RCC 7860 (cell line): ENCODE measurements at places on chromosomes 5 and 9.

DNA sequence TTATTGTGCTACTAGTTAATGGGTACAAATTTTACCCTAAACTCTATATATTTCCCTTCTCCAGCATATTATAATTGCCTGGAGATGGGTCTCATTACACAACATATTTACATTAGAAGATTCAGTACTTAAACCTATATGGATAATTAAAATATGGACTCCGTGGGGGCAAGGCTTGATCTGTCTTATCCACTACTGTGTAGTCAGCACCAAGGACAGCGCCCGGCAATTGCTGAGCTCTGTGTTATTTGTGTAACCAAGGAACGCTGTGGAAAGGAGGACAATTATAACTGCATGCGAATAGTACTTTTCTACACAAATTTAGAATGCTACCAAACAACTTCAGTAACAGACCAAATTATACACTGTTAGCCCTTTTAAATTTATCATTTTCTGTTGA lies 77.7 kb downstream of the DNAH5 start:
- no peak for DNase-seq

GRCh38 chr5:8870959-8871355 lies 674.9 kb downstream of the SEMA5A start:
- DNase-seq, result no peak

DNA sequence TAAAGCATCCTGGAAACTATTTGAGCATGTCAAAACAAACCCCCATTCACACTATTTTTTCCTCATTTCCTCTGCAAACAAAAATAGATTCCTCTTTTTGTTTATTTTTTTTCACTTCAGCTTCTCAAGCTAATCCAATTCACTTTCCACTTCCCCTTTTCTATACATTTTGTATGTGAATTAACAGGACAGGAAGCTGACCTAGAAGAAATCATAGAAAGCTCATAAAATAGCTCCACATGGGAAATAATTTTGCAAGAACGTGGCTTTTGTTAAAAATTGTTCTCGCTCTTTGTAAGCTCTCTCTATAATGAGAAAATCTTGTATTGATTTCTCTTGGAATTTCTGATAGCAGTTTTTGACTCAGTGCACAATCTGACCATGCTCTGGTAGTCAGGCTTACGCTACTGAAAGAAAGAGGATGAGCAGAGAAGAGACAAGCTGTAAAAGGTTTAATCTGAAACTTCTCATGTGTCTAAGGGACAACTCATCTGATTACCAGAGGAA lies 215.8 kb downstream of the ADAMTS12 start:
- DNase-seq, result no peak

- no peak for DNase-seq
Observed at GRCh38 chr9:25010027-25010662, 464.4 kb upstream of the IZUMO3 start.

- no peak for DNase-seq
Observed at GRCh38 chr5:98397081-98397480, 376.4 kb upstream of the RGMB start.

DNA sequence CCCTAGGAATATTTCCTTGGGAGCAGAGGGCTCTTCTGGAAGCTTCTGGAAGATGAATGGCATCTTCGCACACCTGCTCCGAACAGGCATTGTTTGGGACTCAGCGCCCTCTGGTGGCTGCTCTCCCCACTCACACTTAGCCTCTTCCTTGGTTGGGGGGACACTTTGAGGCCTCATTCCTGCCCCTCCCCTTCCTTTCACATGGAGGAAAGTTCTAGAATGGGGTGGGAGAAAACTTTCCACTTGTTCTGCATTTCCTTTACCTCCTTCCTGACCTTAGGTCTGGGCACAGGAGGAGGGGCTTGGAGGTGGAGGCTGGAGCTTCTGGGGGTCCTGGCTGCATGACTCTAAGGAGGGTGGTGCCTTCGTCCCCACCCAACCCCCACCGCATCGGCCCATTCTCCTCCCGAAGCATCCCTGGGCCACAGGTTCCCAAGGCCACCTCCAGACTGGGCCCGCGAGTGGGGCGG lies 19.3 kb upstream of the SMIM32 start:
- DNase-seq, result no peak

GRCh38 chr5:658103-658502 lies 35.0 kb downstream of the TPPP start:
- DNase-seq, result no peak

DNA sequence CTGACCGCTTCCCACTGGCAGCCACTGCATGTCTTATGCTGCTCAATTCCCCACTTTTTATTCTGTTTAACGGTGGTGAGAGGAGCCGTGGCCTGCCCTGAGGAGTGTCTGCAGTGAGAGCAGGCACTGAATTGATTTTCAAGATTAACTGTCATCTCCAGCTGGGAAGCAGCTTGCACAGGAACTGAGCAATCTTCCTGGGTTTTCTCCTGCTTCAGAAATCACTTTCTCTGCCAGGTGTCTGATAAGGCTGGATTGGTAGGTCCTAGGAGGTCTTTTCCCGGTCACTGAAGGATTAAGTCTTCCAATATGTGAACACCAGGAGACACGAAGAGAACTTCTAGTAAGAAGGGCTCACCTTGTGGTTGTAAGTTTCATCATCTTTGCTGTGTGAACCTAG lies 181.1 kb upstream of the RAD23B start:
- no peak for DNase-seq
